Body of pancreas (tissue), 4 donors: ENCODE measurements at places on chromosomes 4 and X. TPM values are rescaled to one million over a fixed set of nuclear protein-coding genes. Genes with fewer than 3 reads are reported as not detected.

The RIBC1 gene
- total RNA-seq: 0.99 TPM

The FAM9C gene
- not detected for total RNA-seq

The GAGE12H gene
- not detected for total RNA-seq

The RAB33B gene
- total RNA-seq: 10.1 TPM

The KDR gene
- 12.9 TPM for total RNA-seq

The TLR6 gene
- total RNA-seq: 1.8 TPM

The DMRTC1 gene
- total RNA-seq: not detected

The ABLIM2 gene
- total RNA-seq: 20.8 TPM

The INTS6L gene
- 6.9 TPM for total RNA-seq

The GTPBP6 gene
- total RNA-seq: 25.7 TPM

- DNase-seq: no peak
Observed at GRCh38 chrX:9671998-9672397, 93.6 kb downstream of the GPR143 start.

- DNase-seq: no peak
Observed at GRCh38 chr4:121728798-121729226, 32.0 kb upstream of the ANXA5 start.

- DNase-seq: no peak
Observed at GRCh38 chr4:7375427-7375826, 59.3 kb downstream of the PSAPL1 start.

- peak; percentile 83 for DNase-seq
Observed at GRCh38 chr4:80335554-80336358, at the start of gene CFAP299. Gene CFAP299 (plus strand): TSS chr4:80335730.

- DNase-seq: no peak
Observed at GRCh38 chrX:69177511-69178162, 12.4 kb upstream of the PJA1 start.

- DNase-seq: no peak
Observed at GRCh38 chrX:22343192-22343591, 70.5 kb downstream of the CBLL2 start.

DNA sequence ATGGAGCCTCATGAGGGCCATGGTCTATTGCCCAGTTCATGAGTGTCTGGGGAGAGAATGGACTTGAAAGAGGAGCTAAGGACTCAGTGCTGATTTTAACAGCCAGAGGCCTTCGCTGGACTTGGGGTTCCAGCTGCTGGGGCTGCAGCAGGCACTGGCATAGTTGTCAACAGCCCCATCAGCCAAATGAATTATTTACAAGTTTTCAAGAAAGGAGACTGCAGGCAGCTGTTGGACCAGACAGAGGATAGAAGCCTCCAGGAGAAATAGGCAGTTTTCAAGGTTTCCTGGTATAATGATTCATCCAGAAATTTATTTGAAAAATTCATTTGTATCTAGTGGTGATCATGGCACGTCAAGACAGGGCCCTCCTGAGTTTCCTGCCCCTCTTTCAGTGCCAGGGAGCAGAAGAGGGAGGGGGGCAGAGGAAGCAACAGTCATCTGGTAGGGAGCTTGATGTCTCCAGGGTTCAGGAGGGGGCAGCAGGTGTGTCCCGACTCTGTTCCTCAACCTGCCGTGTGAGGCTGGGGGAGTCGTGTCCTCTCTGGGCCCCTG, 63.1 kb upstream of the GPR78 start:
- no peak for DNase-seq

GRCh38 chrX:114101081-114101480, 482.8 kb upstream of the HTR2C start:
- no peak for DNase-seq

DNA sequence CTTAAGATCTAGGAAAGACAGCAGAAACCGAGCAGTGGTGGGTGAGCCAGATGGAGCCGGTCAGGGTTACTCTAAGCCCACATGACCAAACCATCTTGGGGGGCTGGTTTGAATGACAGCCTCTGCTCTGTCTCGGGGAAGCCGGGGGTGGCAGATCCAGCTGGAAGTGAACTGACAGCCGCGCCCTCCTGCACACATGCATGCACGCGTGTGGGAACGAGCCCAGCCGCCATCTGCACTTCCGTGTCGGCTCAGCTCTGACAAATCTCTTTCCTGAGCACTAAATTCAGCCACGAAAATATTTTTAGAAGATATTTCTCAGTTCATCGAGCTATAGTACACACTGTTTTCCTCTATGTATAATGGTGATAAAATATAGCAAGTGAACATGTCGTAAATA, 115.5 kb downstream of the DCTD start:
- DNase-seq: no peak

- DNase-seq: no peak
Observed at GRCh38 chr4:38837849-38838248, 18.8 kb downstream of the TLR6 start.

DNA sequence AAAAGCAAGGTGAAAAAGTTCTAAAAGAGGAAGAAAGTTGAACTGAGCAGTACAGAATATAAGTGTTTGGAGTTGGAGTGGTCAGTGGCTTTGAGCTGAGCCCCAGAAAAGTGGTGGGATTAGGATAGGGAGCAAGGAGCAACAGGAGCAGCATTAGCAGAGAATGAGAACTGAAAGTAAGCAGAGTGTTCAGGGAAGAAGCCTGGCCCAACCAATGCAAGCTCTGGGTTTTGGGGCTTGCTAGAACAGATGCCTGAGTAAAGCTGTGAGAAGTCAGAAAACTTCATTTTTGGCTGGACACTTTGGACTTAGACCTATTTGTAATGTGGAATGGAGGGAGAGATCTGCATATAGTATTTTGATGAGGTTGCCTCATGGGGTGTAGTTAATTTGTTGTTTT, 17.8 kb downstream of the JADE1 start:
- DNase-seq: no peak

DNA sequence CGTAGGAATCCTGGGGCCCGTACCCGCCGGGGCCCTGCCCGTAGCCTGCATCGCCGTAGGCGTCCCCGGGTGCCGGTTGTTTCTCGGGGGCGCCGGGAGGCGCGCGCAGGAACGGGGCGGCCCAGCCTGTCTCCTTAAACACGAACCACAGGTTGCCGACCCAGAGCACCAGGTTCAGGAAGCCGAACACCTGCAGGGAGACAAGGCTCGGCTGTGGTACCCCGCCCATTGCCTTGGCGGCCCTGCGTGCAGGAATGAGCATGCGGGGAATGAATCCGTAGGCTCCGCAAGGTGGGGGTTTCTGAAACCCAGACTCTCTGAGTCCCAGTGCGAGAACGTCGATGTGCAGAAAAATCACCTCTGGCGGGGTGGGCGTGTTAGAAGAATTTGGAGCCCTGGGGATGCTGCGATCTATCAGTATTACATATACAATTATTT, 5.4 kb upstream of the PRICKLE3 start:
- no peak for DNase-seq

GRCh38 chr4:106541253-106541652, 172.7 kb upstream of the GIMD1 start:
- no peak for DNase-seq

GRCh38 chr4:105543881-105544280, 8.5 kb upstream of the ARHGEF38 start:
- no peak for DNase-seq

DNA sequence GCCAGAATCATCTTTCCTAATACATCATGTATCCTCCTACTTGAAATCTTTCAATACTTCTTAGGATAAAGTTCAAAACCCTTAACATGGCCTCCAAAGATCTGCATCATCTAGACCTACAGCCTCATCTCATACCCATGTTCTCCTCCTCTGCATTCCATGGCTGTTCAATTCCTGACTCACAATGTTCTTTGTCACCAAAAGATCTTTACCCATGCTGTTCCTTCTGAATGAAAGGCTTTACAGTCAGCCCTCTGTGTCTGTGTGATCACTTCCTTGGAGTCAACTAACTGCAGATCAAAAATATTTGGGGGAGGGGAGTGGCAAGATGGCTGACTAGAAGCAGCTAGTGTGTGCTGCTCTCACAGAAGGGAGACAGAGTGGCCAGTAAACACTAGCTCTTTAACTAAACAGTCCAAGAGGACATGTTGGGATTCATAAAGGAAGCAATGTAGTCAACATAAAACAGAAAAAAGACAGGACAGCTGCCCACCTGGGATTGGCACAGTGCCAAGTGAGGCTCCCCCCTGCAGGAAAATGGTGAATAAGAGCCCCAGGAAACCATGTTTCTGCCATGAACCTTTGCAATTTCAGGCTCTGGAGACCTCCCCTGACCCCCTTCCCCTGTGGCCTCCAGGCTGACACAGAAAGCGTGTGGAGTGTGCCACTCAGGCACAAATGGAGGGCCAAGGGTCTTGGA, 31.9 kb downstream of the CBR4 start:
- DNase-seq: no peak

- DNase-seq: no peak
Observed at GRCh38 chr4:85358831-85359230, 116.1 kb upstream of the ARHGAP24 start.

GRCh38 chr4:8539661-8540060, 40.5 kb upstream of the GPR78 start:
- no peak for DNase-seq

- DNase-seq: no peak
Observed at GRCh38 chr4:75630937-75631329, 605 bp upstream of the CDKL2 start.

GRCh38 chr4:38306482-38307071, 346.4 kb downstream of the PTTG2 start:
- DNase-seq: no peak
